ENCODE measurements at places on chromosomes 5 and 9.

DNA sequence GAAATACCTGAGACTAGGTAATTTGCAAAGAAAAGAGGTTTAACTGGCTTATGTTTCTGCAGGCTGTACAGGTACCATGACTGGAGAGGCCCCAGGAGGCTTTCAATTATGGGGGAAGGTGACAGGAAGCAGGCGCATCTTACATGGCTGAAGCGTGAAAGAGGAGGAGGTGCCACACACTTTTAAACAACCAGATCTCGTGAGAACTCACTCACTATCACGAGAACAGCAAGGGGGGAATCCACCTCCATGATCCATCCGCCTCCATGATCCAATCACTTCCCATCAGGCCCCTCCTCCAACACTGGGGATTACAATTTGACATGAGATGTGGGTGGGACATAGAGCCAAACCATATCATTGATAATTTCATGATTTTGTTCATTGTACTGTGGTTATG is 2.5 kb upstream of the MED27 start:
- no peak for DNase-seq

- no peak for DNase-seq
Measured at GRCh38 chr5:87829217-87829551, 416.5 kb upstream of the CCNH start.

DNA sequence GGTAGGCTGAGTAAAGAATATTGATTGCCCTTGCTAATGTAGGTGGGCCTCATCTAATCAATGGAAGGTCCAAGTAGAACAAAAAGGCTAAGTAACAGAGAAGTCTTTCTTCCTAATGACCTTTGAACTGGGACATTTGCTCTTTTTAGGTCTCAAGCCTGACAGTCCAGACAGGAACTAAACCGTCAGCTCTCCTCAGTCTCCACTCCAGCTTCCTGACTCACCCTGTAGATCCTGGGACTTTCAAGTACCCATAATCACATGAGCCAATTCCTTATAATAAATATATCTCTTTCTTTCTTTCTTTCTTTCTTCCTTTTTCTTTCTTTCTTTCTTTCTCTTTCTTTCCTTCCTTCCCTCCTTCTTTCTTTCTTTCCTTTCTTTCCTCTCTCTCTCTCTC is 479.5 kb upstream of the PAPPA start:
- no peak for DNase-seq

- DNase-seq, result peak; percentile 50
Measured at GRCh38 chr9:5186416-5187169, 1.2 kb upstream of the INSL6 start.

GRCh38 chr9:38073882-38074281 is 4.9 kb upstream of the SHB start:
- no peak for DNase-seq

DNA sequence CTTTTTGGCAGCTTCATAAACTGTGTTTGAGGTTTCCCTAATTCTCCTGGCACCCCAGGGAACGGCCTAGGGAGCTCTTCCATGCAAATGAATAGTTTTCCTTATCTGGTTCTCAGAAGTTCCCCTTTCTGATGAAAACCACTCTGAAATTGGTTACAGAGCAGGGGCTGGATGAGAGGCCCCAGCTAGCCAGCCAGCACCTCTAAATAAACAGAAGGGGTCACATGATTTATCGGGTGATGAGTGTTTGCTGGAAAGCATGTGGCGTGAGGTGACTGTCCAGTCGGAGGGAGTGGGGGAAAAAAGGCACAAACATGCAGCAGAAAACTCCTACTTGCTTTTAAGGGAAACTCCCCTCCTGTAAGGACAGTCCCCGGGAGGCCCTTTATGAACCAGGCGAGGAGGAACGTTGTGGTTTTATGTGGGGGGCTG is 261.2 kb upstream of the ANKRD55 start:
- no peak for DNase-seq

GRCh38 chr5:10645671-10646070 is 81.8 kb downstream of the ANKRD33B start:
- DNase-seq, result no peak

- DNase-seq, result no peak
Measured at GRCh38 chr5:86124333-86124732, 493.4 kb upstream of the COX7C start.

DNA sequence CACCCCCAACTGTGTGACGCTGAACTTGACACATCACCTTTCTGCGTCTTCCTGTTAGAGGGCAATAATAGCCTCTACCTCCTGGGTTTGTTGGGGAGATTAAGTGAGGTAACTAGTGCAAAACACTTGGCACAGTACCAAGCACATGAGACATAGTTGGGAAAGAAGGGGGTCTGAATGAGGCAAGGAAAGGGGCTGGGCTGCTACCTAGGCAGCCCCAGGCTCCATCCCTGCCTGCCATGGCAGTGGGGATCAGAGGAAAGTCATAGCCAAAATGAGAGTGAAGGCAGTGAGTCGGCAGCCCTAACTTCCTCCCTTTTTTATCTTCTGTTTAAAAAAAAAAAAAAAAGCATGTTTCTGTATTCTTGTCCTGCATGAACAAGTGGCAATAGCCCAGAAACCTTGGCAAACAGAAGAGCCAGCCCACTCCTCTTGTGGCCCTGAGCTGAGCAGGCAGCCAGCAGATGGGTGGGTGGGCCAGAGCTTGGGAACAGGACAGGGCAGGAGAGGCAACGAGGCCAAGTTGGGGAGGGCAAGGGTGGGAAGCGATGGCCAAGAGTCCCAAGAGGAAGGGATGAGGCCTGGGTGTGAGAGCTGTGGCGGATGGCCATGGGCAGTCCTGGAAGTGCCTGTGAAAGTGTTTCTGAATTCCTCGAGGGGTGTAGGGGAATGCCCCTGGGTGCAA is 11.4 kb downstream of the CAMK2A start:
- DNase-seq, result no peak

- DNase-seq, result no peak
Measured at GRCh38 chr5:95283022-95283615, 1.8 kb downstream of the MCTP1 start.

DNA sequence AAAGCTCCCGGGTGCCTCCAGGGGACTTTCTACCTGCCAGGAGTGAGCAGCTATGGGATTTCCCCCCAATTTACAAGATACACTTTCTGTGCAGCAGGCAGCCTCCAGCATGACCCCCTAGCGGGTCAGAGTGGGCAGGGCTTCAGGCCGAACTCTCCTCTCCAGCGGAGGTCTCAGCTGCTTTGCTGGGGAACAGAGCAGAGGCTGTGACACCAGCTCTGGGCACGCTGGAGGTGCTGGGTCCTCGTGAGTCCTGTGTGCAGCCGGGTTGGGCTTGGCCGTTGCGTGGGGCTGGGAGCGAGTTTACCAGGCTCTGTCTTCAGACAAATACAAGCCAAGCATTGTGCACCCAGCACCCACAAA is 2.9 kb downstream of the NRARP start:
- no peak for DNase-seq

DNA sequence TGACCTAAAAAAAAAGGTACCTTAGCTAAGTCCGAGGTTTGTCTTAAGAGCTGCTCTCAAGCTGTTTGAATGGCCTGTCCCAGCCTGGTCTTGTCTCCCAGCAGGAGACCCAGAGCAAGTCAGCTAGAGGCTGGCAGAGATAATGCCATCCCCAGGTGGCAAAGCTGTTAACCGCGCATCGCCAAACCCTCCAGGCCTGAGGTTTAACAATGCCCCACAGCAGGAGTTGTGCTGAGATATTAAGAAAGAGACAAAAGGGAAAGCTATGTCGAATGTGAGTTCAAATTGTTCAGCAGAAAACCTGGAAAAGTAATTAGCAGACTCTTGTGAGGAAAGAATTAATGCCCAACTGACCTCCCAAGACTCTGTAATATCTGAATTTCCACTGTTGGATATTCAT is 187.1 kb downstream of the FSTL4 start:
- DNase-seq, result no peak

GRCh38 chr9:137682428-137683105 is 63.8 kb downstream of the EHMT1 start:
- no peak for DNase-seq

- peak; percentile 35 for DNase-seq
Measured at GRCh38 chr5:134131578-134132350, 17.3 kb downstream of the TCF7 start.

GRCh38 chr9:134177624-134178393 is 13.4 kb upstream of the RNU6ATAC start:
- no peak for DNase-seq

- no peak for DNase-seq
Measured at GRCh38 chr5:96683392-96683791, 21.2 kb downstream of the CAST start.

DNA sequence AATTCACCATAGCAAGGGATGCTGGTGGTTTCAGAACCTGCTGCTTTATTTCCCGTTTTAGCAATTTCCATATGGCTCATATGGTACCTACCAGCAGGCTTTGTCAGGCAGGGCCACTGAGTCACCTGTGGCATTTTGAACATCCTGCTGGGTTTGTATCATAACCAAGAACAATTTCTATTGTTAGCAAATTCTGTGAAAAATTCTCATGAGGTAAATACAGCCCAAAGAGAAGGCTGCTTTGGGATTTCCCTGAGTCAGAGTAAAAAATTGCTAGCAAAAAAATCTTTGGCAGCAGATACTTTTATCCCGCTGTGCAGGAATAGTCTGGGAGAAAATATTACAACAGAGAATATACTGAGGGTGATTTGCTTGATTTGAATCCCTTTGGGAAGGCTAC is 52.7 kb downstream of the PRR16 start:
- no peak for DNase-seq

DNA sequence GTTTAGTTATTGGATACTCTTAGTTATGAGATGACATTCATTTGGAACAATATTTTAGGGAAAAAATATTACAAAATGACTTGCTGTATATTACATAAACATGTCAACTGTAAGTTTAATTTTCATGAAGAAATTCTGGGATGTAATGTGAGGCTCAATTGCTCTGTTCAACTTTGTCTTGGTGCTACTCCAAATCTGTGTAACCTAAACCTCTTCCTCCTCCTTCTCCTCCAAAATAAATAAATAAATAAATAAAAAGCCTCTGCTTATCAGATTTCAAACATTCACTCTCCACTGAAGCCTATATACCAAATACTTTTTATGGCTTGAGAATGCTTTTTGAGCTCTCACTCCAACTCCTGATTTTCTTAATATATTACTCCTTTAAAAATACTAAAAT is 27.7 kb downstream of the ACTBL2 start:
- no peak for DNase-seq

DNA sequence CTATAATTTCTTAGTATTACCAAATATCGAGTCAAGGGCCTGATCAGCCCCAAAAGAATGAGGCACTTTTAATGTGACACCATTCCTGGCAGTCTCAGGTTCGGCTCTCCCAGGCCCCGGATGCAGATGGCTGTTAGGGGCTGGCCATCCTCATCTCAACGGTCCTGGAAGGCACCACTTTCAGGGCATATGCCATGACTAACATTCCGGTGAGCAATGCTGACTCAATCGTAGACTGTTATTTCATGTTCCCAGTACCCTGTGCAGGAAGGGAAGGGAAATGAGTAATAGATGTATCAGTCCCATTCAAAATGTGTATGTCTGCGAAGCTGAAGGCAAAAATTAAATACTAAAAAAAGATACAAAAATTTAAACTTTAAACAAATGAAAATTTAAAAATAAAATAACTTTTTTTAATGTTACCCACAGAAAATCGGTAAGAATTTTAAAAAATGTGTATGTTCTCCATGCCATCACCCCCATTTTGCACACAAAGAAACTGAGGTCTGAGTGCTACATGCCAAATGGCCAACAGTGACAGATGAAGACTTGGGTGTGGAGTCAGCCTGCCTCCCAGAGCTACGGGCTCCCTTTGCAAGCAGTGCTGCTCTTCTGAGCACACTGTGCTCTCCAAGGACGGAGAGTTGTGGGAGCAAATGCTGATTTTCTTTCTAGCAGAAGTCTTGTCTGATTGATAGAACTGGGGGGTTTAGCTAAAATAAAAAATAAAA is 79.0 kb downstream of the GLDC start:
- DNase-seq, result no peak

- DNase-seq, result no peak
Measured at GRCh38 chr5:151799407-151799806, 27.7 kb downstream of the G3BP1 start.

DNA sequence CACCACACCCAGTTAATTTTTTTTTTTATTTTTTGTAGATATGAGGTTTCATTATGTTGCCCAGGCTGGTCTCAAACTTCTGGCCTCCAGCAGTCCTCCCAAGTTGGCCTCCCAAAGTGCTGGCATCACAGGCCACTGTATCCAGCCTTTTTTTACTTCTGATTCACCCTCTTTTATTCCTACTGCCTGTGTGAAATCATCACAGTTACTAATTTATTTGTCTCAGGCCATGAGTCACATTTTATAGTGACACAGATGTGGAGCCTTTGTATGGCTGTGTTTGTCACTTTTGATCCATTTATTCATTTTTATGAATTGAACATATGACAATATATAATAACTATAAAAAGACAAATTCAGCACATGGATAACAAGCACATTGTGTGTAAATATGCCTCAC is 67.1 kb upstream of the SNX2 start:
- no peak for DNase-seq

DNA sequence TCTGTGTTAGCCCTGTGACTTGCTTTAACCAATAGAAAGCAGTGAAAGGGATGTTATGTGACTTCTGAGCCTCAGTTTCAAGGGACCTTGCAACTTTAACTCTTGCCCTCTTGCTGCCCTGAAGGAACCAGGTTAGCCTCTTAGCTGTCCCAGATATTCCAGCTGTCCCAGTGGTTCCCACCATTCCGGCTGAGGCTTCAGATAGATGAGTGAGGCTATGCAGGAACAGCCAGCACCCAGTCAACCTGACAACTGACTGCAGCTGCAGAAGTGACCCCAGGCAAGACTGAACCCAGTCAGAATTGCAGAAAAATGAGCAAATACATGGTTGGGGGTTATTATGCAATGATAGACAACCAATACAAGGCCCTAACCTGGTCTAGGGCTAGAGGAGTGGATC is 10.4 kb upstream of the CDC23 start:
- no peak for DNase-seq

GRCh38 chr5:58264276-58264675 is 195.6 kb downstream of the PLK2 start:
- no peak for DNase-seq

DNA sequence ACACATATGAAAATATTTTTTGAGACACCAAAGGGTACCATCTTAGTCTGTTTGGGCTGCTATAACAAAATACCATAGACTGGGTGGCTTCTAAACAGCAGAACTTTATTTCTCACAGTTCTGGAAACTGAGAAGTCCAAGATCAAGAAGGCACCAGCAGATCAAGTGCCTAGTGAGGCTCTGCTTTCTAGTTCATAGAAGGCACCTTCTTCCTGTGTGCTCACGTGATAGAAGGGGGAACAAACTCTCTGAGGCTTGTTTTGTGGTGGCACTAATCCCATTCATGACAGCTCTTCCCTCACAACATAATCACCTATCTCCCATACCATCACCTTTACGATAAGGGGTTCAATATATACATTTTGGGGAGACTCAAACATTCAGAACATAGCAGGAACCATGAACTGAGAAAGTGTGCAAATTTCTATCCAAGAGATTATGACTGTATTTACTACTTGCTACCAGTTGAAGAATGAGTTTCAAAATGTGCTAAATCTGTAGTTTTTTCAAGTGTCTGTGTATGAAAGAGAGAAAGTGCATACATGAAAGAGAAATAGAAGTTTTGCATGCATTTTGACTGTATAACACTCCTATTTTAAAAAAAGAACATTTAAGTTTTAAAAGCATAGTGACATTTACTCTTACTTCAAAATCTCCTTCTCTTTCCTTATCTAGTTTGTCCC is 207.3 kb downstream of the PARP8 start:
- no peak for DNase-seq
